ENCODE measurements at places on chromosomes 16 and 17.

DNA sequence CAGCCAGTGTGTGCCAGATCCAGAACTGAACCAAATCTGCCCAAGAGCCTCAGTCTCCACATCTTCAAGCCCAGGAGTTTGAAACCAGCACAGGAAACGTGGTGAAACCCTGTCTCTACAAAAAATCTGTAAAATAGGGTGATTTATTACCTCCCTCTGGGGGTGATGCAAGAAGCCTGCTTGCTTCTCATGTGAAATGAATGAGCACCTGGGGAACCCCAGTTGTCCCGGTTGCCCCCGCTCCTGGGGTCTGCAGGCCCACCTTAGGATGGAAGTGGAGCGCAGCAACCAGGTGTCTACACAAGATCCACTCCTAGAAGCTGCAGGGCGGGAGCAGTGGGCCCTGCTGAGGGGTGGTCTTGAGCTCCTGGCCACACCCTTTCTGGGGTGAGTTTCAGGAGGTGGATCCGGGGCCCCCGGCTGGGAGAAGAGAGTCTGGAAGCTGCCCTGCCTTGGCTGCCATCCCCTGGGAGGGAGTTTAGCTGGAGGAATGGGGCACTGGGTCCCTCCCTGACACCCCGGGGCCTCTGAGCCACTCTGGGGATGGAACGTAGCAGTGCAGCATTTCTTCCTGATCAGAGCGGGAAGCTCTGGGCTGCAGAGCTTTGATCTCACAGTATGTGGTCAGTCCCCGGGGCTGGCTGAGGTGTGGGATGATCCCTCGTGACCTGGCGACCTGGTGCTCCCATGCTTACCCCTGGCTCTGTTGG, 117.8 kb downstream of the RAB11FIP4 start:
- DNase-seq = no peak

DNA sequence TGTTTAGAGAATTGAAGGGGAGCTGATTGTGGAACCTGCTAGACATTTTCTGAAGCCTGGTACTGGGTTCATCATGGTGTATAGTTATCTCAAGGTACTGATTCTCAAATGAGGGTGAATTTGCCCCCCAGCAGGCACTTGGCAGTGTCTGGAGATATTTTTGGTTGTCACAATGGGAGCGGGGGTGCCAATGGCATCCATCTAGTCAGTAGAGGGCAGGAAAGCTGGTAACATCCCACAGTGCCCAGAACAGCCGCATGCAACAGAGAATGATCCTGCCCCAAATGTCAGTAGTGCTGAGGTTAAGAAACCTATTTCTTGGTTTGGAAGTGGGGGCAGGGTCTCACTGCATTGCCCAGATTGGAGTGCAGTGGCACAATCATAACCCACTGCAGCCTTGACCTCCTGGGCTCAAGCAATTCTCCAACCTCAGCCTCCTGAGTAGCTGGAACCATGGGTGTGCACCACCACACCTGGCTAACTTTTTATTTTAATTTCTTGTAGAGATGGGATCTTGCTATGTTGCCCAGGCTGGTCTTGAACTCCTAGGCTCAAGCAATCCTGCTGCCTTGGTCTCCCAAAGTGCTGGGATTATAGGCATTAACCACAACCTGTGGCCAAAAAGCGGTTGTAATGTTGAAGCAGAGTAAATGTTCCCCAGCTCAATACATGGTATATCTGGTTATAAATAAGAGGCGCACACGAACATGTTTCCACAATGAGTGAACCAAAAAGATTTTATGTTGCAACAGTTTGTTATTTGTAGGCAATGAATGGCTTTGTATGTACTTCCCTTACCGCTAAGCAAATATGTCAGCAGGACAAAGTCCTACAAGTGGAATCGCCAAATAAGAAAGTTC, 46.4 kb upstream of the EEF2KMT start:
- no peak for DNase-seq

GRCh38 chr16:73408716-73409115, 360.8 kb upstream of the ZFHX3 start:
- DNase-seq = no peak

- DNase-seq = no peak
Measured at GRCh38 chr17:10761281-10761680, 31.5 kb upstream of the TMEM220 start.

GRCh38 chr17:38922538-38923297, 2.7 kb upstream of the LASP1NB start:
- peak; percentile 85 for DNase-seq

GRCh38 chr16:85607321-85607765, 5.8 kb upstream of the GSE1 start:
- DNase-seq = no peak

DNA sequence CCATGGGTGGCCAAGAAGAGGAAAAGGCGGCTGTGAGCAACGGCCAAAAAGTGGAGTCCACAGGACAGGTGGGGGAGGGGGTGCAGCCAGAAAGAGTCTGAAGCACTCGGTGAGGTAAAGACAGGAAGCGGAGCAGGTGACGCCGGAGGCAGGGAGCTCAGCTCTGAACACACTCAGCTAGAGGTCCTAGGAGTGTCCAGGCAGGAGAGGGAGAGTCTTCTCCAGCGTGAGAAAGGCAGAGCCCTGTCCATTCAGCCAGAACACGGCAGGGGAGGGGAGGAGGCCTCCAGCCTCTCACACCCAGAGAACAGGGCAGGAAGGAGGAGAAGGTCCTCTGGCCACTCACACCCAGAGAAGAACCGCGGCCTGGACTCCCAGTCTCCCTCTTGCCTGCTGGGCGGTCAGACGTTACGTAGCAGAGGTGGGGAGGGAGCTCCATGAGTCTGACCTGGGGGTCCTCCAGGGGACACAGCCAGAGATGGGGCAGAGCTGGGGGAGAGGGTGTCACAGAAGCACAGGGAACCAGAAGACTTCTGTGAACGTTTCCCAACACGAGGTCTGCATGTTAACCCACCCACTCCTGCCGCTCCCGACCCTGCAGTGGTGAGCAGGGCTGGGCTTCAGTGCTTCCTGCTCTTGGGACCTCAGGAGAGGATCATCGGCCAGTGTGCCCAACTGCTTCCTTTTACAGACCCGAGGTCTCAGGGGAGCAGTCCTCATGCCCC, 89.2 kb downstream of the ABR start:
- no peak for DNase-seq

GRCh38 chr16:53084141-53084541, 29.4 kb downstream of the CHD9 start:
- DNase-seq = no peak

GRCh38 chr16:16014329-16015224, 65.2 kb downstream of the ABCC1 start:
- DNase-seq = no peak

GRCh38 chr16:64736857-64737256, 385.0 kb downstream of the CDH11 start:
- no peak for DNase-seq

- DNase-seq = no peak
Measured at GRCh38 chr16:80996688-80997138, 10.0 kb downstream of the CMC2 start.

- peak; percentile 89 for DNase-seq
Measured at GRCh38 chr17:83103200-83103942, 24.0 kb downstream of the METRNL start.

- DNase-seq = no peak
Measured at GRCh38 chr17:73007407-73007806, 85.1 kb downstream of the SLC39A11 start.

DNA sequence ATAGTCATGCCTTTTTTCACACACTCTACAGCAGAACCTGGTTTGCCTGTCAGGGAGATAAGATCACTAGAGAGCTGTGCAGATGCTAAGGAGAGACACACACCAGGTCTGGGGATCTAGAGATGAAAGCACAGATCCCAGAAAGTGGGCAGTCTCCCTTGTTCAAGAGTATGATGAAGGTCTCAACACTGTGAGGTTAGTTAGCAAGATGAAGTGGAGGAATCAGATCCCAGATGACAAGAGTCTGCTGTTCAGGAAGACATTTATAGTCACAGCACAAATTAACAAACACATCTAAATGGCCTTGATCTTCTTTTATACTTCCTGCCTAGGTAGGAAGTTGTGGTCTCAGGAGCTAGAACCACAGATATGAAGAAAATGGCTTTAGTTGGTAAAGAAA, 23.4 kb upstream of the SKAP1 start:
- no peak for DNase-seq

DNA sequence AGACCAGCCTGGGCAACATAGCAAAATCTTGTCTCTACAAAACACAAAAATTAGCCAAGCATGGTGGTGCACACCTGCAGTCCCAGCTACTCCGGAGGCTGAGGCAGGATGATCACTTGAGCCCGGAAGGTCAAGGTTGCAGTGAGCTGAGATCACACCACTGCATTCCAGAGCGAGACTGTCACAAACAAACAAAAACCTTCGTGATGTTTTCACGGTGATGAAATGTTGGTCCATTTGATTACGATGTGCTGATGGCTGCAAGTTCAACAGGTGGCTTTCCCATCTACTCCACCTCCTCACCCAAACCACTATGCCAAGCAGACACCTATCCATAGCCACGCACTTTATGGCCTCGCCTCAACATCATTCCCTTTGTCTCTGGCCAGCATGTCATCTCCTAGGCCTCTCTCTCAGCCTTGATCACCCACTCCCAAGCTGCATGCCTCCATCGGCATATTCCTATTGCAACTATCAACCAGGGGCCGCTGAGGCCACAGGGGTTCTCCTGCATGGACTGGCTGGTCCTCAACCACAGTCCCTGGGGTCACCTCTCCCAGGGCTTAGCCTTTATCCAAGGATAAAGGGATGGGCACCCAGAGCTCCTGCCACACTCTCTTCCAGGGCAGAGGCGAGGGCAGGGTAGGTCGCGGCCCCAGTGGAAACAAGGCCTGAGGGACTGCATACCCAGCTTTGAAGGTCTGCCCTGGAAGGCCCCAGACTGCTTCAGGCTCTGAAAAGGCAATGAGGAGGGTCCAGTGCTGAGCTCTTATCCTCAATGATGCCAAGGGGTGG, 17.1 kb upstream of the ALOX15B start:
- peak; percentile 26 for DNase-seq

DNA sequence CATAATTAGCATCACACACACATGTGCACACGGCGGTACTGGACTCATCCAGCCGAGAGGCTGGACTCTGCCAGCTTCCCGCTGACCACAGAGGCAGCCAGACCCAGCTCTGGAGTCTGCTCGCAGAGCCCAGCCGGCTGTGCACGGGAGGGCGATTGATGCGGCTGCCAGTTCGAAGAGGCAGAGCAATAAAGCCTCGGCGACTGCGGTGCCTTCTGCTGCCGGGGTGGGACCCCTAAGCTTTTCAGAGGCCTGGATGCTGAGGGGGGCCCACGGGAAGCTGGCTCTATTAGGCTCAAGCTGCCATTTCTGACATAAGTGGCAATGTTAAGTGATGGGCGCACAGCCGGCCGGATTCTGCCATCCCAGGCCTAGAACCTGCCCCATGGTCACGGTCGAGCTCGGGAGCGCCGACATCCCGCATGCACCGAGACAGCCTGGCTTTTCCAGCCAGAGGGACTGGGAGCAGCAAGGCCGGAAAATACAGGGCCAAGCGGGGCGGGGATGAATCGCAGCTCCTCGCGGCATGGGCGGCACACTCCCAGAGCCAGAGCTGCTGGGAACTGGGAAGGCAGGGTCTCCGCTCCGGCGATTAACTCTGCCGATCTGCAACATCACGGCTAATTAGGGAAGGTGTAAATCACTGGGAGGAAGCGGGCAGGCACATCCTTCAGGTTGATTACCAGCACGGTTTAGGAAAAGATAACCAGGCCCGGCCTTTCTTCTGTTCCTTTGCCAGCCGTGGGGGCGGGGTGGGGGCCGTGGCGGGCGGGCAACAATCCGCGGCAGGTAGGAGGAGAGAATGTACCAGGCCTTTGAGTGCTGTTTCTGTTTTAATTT, 57.7 kb downstream of the TBC1D16 start:
- peak; percentile 54 for DNase-seq

DNA sequence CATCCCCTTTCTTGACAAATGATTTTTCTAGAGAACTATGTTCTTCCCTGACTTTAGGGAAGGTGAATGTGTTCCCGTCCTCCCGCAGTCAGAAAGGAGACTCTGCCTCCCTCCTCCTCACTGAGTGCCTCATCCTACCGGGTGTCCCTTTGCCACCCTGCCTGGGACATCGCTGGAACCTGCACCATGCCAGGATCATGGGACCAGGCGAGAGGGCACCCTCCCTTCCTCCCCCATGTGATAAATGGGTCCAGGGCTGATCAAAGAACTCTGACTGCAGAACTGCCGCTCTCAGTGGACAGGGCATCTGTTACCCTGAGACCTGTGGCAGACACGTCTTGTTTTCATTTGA, 7.4 kb downstream of the NAT9 start:
- DNase-seq = no peak

DNA sequence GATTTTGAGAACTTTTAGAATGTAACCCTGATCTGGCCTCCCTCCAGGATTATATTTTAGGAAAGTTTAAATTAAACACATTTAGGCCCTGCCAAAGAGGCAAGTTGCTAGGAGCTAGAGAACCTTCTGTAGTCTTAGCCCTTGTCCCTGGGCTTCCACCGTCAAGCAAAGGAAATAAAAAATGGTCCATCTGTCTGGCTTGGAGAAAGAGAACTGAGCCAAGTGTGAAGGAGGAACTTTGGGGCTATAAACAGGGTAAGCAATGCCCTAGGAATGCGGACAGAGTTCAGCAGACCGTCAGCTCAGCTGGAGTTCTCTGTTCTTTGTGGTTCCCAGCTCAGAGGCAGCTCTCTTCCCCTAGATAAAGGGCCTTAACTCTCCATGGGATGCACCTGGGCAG, 29.6 kb downstream of the RCVRN start:
- DNase-seq = no peak

GRCh38 chr17:34756637-34757021, 177.2 kb downstream of the TMEM132E start:
- no peak for DNase-seq

- DNase-seq = no peak
Measured at GRCh38 chr16:77970371-77970770, 52.0 kb upstream of the CLEC3A start.

GRCh38 chr16:51041546-51041945, 109.5 kb downstream of the SALL1 start:
- DNase-seq = no peak

DNA sequence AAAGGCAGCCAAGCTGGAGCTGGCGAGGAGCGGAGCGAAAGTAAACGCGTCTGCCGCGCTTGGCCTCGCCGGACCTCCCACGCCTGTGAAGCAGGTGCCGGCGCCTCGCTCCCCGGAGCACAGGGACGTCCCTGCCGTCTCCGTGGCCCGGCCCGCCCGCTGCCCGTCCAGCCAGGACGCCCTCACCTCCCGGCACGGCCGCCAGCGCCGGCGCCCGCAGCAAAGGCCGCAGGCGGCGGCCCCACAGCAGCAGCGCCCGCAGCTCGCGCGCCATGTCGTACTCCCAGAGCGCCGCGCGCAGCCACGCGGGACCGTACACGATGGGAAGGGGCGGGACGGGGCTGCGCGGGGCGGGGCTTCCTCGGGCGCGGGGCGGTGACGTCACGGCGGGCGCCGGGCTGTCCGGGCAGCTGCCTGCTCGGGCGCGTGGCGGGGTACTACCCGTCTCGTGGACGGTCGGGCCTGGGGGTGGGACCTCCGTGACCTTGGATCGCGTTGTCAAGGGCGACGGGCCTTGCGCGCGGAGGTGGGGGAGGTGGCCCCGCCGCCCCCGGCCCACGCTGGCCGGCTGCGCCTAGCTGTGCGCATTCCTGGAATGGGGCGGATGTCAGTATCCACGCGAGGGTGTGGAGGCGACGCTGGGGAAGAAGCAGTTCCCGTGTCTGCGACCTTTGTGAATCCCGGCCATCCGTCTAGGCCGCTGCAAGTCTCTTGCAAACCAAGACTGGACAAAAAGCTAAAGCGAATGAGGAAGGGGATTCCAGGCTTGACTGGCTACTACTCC, at the start of gene TRAP1:
Gene TRAP1, minus strand, starts transcription at position 290 of the 784 bp plus-strand sequence. Its CDS starts 16 bp downstream, at position 274.
- DNase-seq = peak; percentile 93
